ENCODE measurements at places on chromosomes 1 and 21.

DNA sequence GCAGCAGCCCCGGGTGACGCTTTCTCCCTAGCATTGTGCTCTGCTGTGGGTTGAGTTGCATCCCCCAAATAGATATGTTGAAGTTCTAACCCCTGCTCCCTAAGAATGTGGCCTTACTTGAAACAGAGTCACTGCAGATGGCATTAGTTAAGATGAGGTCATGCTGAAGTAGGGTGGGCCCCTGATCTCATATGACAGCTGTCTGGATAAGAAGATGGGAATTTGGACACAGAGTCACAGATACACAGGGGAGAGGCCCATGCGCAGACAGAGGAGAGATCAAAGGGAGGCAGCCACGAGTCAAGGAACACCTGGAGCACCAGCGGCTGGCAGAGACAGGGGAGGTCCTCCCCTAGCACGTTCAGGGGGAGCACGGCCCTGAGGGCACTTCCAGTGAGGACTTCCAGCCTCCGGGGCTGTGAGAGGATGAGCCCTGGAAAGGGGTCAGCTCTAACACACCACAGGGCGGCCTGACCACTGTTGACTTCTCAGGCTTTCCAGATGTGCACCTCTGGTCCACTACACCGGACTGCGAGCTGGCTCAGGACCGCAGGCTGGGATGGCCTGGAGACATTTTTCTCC, 46.4 kb downstream of the ABCG1 start:
- DNase-seq = no peak

DNA sequence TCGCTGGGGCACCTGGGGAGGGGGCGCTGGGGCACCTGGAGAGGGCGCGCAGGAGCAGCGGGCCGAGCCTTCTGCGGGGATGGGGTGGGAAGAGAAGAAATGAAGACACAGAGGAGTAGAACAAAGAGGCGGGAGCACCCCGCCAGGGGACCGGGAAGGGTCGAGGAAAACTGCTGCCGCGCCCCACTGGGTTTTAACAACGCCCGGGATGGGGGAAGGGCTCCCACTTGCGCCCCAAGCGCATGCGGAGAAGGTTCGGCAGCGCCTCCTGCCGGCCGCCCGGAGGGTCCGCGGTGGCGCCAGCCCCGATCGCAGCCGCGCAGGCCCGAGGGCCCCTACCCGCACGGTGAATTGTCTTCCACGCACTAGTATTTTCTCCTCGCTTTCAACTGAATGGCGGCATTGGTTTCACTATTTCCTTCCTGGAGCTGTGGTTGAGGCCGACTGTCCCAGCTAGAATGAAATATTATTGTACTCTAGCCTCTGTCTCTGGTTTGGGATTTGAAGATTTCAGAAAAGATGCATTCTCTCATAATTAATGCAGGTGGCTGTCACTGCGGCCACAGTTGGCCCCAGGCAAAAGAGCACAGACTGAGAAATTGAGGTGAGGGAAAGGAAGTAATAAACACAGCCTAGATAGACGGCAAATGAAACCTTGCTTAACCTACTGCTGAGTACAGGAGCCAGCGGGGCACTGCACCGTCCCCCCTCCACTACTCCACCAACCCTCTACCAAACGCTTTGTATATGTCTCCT, 57.3 kb downstream of the MAB21L3 start:
- peak; percentile 86 for DNase-seq

- DNase-seq = no peak
Measured at GRCh38 chr21:40060083-40060677, 192.9 kb downstream of the PCP4 start.

DNA sequence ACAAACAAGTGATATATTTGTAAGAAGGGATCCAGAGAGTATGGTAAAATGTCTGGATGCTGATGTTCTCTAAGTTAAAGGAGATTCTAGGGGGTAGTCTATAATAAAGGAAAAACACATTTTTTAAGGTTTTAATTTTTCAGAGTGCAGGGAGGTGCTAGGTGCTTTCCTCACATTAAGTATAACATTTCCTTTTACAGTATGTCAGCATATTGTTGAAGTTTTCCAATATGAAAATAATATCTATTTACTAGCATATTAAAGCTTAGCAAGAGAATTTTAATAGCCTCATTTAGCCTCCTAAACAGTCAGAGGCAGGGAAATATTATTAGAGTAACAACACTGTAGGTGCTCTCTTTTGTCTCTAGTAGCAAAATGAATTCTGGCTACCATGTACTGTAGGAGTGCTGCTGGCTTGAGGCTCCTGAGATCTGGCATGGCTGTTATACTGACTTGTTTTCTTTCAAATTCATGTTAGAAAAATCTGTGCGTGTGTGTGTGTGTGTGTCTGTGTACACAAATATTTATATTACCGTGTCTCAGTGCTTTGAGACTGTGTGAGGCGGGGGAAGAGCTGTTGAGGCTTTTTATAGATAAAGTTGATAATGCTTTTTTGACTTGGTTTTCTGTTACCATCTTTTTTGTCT, 71.0 kb downstream of the POU2F1 start:
- DNase-seq = no peak

DNA sequence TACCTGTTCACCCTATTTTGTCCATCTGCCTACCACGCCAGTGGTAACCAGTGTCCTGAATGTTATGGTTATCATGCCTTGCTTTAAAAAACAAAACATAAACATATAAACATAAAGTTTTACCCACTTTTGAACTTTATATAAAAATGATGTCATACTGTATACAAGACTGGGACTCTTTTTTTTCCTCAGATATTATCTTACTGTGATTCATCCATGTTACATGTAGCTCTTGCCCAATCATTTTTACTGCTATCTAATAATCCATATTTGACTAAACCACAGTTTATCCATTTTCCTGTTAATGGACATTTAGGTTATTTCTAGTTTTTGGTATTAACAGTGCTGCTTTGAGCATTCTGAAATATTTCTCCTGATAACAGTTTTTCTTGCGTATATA, 78.8 kb downstream of the GPR161 start:
- peak; percentile 71 for DNase-seq

GRCh38 chr1:237901299-237901934, 10.7 kb upstream of the ZP4 start:
- DNase-seq = no peak
